ENCODE measurements at places on chromosomes 5 and 9.

DNA sequence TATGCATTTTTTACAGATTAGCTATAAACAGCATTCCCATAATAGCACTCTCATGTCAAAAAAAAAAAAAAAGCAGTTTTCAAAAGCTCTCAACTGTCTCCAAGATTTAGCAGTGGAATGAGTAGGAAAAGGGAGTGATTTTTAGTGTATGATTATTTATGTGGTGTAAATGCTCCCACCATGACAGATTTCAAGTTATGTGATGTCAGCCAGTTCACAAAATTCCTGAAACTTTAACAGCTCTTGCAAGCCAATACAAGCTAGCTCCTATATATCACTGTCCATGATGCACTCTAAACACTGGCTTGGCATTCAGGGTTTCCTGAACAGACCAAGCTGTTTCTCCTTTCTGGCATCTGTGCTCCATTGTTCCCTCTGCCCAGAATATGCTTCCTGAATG, 7.9 kb upstream of the ANKDD1B start:
- no peak for DNase-seq

DNA sequence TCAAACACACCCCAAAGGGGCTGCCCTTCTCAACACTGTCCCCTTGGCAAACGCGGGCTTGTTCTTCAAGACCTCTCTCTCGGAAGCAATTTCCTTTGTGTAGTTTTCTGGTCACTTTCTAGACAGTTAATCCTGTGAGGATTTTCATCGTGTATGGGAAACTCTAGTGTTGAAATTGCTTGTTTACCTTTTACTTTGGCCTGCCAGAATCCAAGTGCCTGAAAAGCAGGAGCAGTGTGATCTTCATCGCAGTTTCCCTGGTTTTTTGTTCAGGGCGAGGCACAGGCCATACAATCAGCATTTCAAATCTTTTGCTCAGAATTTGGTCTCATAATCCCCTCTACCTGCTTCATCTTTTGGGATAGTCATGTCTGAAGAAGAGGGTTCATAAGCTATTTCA, 115.7 kb upstream of the C9orf72 start:
- no peak for DNase-seq

GRCh38 chr5:141338538-141339306, at the start of gene PCDHGA2:
PCDHGA2 (plus strand) TSS chr5:141338760.
- no peak for DNase-seq

DNA sequence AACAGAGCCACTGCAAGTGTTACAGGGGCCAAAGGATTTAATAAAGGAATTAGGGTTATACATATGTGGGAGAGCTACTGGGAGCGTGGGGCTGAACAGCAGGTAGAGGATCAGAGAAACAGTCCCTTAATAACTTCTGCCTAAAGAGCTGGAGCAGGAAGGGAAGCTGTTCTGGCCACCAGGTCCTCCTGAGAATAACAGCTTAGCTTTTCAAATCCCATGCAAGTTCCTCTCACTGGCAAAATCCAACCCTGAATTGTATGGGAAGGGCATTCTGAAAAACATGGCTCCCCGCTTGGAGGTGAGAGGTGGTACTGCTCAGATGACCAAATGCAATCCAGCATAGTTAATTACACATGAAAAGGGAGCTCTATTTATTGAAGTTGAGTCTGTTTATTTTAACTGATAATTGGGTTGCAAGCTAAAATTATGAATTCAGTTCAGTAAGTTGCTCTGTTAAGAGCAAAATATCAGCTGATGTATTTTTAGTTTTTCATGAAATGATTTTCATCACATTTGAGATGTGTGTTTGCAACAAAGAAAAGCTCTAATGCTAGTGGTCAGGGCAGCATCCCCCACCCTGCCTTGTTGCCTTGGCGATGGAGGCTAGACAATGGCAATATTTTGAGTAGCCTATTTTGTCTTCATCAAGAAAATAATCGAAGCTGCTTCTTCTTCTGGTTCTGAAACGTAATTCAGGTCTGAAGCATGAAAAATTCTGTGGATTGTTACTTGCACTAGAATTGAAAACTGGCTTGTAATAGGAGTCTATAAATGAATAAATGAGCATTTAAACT, 58.4 kb upstream of the SH3GL2 start:
- no peak for DNase-seq

DNA sequence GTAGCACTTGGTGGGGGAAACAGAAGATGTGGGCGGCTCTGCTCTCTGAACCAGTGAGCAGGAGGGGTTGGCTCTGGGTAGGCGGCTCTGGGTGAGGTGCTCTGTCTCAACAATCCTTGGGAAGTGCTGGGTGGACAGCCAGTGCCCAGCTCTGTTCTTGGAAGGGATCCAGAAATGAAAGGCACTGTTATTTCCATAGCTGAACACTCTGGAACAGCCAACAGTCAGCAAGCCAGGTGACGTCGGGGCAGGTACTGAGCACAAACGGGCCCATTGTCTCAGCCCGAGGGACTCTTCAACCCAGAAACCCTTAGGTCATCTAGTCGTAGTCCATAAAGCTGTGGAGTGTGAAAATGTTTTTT, 36.3 kb downstream of the OLFM1 start:
- DNase-seq: no peak

DNA sequence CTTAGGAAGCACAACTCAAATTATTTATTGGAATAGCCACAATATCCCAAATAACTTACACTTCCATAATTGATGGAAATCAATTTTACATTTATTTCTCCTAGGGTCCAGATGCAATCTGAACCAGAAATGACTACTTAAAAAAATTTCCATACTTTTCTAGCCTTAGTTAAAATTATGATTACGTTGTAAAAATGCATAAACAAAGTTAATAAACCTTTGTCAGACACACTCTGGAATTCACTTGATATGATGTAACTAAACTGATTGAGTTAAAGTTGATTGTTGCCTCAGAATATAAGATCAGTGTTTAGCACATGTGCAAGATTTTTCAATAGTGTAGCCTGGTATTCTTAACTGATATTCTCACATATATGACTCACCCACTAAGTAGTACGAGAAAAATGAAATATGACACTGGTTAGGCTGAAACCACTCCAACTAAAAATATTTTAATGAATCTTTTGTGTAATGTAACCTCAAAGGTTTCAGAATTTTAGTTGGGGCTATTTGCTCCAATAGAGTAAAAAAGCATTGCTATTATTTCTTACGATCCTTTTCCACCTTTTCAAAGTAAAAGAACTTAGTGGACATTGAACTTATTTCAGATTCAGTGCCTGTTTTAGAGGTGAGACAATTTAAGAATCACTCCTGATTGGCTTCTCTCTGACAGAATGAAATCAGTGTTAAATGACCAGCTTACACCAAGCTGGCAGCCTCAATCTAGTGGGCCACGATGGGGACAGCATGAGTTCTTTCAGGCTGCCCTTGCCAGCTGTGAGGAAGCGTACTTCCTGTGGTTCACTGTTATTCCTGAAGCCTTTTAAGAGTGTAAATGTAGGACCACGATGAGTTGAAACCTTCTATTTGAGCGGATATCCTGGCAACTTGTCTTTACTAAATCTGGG, 277.2 kb upstream of the CDH9 start:
- DNase-seq: no peak

Measured in NCI-H2029 (cell line).